ENCODE measurements at places on chromosomes 4 and X.

GRCh38 chr4:170610434-170610833, 520.7 kb upstream of the AADAT start:
- no peak for DNase-seq

DNA sequence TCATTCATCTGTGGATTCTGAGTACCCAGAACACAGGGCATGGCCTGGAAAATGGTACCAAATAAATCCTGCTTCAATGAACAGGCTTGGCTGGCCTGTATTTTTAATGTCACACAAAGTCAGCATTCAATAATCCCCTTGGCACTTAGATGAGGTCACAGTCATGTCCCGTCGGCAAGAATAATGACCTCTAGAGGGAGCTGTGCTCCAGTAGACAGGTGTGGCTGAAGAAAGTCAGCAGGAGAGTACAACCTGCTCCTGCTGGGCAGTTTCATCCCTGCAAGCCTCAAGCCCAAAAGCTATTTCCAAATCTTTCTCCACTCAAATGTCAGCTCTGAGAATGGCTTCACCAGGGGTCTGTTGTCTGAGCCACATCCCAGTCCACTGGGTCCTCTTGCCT, 404.0 kb upstream of the F9 start:
- DNase-seq, result no peak

GRCh38 chr4:18366892-18367291, 345.3 kb upstream of the LCORL start:
- DNase-seq, result no peak

DNA sequence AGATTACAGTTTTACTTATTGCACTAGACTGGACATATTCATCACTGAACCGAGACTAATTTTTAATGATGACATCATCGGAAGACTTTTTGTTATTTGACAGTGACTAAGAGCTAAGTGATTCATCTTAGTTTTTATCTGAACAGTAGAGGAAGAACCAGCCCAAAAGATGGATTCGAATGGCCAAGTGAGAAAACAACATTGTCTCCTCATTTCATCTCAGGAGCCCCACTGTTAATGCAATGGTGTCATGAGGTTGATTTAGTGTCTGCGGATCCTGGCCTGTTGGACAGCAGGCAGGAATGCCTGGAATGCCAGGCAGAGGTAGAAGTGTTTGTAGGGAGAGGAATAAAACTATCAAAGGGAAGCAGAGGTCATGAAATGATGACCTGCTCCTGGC, 37.8 kb upstream of the HPF1 start:
- no peak for DNase-seq

DNA sequence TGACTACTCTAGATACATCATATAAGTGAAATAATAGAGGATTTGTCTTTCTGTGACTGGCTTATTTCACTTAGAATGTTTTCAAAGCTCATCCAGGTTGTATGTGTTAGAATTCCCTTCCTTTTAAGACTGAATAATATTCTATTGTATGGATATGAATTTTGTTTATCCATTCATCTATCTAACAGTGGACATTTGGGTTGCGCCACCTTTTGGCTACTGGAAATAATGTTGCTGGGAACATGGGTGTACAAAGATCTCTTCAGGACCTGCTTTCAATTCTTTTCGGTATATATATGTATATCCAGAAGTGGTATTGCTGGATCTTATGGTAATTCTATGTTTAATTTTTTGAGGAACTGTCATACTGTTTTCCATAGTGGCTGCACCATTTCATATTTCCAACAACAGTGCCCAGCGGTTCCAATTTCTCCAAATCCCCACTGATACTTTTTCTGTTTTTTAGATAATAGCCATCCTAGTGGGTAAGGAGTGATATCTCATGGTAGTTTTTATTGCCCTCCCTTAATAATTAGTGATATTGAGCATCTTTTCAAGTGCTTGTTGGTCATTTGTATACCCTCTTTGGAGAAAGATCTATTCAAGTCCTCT, 3.4 kb upstream of the SCD5 start:
- no peak for DNase-seq

DNA sequence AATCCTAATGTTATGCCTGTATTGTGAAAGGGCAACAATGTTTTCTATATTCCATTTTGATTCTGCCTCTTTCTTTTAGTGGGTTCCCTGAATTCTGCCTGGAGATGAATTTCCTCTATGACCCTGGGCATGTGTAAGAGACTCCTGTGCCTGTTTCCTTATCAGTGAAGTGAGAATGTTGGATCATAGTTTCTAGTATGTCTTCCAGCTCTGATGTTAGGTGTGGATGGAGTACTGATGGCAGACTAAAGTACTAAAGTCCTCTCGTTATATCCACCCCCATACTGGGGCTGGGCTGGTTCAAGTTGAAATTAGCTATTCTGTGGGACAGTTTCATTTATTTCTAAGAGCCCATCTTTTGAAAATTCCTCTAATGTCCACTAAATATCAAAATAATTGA, 29.6 kb downstream of the PLAC1 start:
- DNase-seq, result no peak

DNA sequence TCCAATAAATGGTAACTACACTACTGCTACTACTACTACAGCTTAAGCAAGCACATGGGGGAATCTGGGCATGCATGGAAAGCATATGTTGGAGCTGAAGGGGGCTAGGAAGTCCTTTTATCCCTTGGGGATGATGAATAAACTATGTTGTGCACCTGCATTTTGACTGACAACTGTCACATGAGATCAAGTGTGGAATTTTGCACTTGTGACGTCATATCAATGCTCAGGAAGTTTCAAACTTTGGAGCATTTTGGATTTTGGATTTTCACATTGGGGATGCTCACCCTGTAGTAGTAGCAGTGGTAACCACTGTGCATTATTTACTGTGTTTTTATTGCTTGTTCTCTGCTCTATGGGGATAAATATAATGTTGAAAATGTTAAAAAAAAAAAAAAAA, 100.5 kb upstream of the SMAD1 start:
- no peak for DNase-seq

GRCh38 chrX:110042496-110042895, 39.6 kb downstream of the TMEM164 start:
- no peak for DNase-seq

GRCh38 chr4:158209825-158210807, at the start of gene TMEM144:
Gene TMEM144, plus strand, starts transcription at chr4:158210486. Its CDS starts 2,182 bp downstream, at chr4:158212668.
- DNase-seq, result peak; percentile 28

DNA sequence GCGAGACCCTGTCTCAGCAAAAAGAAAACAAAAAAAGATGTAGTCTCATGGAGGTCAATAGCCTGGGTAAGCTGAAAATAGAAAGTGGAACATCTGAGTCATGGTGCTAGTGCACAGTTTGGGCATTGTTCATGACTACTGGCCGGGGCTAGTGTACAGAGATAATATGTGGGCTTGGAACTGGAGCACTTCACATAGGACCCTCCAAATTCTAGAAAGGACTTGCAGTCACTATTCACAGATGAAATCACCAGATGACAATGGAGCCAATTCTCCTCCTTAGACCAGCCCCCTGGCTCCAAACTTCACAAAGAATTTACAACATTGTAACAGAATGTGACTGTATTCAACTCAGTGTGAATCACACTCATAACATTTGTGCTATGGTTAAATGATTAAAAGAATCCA, 367.8 kb upstream of the SLC7A11 start:
- DNase-seq, result no peak

DNA sequence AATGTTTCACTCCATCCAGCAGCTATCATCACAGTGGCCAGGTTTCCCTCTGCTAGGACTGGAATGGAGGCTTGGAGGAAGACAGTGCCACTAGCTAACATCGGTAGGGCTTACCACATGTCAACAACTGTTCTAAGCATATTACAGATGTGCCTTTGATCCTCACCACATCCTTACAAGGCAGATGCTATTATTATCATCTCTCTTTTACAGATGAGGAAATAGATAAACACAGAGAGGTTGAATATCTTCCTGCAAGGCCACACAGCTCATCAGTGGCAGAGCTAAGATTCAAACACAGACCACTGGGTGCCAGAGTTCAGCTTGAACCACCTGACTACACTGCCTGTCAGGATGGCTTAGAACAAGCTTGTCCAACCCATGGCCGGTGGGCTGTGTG, 47.4 kb downstream of the MAMLD1 start:
- no peak for DNase-seq

DNA sequence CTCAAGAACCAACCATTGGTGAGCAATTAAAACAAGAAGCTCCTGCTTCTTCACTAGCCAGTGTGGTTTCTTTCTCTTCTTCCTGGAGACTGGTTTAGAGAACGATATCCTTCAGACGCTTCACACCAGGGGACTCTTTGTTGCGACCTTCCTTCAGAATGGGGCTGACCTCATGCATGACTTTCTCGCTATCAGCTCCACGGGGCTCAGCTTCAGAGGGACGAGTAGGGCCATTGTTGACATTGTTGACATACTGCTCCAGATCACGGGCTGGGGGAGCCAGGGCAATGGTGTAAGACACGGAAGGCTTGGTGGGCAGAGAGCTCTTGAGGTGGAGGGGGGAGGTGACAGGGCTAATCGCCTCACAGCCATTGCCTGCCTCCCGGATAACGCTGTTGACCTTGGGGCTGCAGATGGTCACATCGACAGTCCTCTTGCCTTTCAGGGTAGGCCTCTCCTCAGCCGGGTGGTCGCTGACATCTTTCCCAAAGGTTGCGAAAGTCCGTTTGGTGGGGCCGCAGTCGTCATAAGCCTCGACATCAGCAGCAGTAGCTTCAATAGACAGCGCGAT, 113.8 kb downstream of the PCDH19 start:
- no peak for DNase-seq

GRCh38 chr4:68175562-68176155, 46.0 kb upstream of the TMPRSS11F start:
- DNase-seq, result no peak

DNA sequence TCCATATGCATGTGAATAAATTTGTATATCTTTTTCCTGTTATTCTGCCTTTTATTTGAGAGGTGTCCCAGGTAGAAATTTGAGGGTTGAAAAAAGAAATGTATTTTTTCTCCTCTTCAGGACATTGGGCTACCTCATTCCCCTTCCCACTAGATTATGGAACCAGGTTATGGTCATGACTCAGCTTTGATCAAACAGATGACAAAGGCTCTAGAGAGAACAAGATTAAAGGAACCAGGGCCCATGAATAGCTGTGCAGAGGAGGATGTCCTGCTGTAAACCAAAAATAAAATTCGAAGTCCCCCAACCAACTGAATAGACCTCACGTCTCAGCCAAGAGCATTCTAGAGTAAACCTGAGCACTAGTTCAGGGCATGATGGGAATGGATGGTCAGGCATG, 313.2 kb downstream of the RAPGEF2 start:
- no peak for DNase-seq

DNA sequence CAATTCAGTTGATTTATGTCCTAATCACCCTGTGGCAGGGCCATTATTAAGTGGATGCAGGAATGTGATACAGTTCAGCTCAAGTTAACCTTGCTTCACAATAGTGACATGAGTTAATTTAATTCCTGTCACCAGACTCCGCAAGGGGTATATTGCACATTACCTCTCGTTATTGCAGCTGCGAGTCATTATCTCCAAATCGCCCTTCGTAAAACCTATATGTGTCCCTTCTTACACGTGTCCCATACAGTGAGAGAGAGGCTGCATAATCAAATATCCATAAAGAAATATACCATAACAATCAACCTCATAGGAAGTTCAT, 369.9 kb upstream of the ANXA10 start:
- DNase-seq, result no peak

GRCh38 chr4:106507440-106507839, 138.9 kb upstream of the GIMD1 start:
- DNase-seq, result no peak

DNA sequence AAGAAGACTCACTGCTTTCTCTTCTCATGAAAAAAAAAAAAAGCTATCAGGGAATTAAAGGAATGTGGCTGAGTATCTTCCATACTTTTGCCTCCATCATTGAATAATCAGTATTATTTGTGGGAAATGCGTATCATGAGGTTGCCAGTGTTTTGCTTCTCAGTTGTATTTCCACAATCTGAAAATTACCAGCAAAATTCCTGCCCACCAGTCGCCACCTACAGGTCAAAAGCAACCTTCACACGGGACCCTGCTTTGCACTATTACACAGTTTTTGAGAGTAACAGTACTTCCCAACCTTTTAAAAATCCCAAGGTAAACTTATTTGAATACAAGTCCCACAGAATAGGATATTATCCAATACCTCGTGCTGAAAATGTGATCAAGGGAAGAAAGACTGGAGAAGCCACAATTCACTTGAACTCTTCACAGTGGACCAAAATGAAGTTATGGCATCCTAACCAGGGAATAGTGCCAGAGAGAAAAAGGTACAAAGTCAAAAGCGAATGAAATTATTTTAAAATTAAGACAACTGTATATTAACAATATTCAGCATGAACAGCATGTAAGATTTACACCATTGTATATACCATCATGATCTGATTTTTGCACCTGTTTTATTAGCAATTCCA, 30.4 kb downstream of the PGRMC1 start:
- peak; percentile 11 for DNase-seq

DNA sequence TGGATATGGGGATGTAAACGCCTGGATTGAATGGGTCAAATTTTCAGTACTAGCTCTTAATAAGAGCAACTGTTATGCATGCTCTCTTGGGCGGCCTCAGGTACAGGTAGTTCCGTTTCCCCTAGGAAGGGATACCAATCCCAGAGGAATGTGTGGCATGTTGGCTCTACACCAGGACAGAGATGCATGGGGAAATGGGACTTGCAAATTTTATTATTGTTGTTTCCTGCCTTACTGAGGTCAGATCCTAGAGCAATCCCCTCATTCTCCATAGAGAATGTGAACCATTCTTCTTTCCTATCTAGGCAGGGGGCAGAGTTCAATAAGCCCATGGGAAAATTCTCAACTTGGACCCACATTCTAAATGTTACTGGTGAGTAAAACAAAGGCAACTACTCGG, 361.8 kb upstream of the FGF16 start:
- DNase-seq, result no peak

- no peak for DNase-seq
These were observed 206.3 kb downstream of the ARHGAP24 start for GRCh38 chr4:85681221-85681657.

- DNase-seq, result no peak
These were observed 20.3 kb upstream of the PACRGL start for GRCh38 chr4:20679951-20680350.

GRCh38 chr4:145716200-145716599, 36.3 kb downstream of the C4orf51 start:
- no peak for DNase-seq

DNA sequence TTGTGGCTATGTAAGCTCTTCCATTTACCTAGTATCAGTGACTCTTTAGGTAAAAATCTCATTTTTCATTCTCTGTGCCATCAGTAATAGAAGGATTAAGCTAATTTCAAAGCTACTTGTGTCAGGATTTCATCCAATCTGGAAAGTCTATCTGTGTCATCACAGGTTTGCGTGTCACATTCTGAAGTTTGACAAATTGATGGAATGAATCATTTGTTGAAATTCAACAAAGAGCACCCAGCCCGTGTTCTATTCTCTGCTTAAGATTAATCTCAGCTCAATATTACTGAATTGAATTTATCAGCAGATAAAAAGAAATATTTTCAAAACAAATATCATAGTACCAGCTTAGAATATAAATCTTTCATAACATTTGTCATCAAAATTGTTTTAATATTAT, 35.8 kb downstream of the LANCL3 start:
- DNase-seq, result no peak

GRCh38 chr4:112421911-112422310, 94.1 kb downstream of the NEUROG2 start:
- no peak for DNase-seq

Data from activated naive CD4-positive, alpha-beta T cell treated with anti-CD3 and anti-CD28 coated beads, Interleukin-2, amount 50 U/mL, for 16 hours (primary cell).